Keratinocyte (primary cell): ENCODE measurements at places on chromosomes 13 and 19.

GRCh38 chr19:1810439-1811160 lies 1.5 kb downstream of the ATP8B3 start:
- DNase-seq: no peak

GRCh38 chr13:28744091-28744536 lies 25.3 kb upstream of the SLC46A3 start:
- DNase-seq: no peak

- no peak for DNase-seq
Observed at GRCh38 chr13:63631006-63631405, 2215.4 kb upstream of the PCDH20 start.

GRCh38 chr19:33393286-33394005 lies 19.9 kb downstream of the CEBPG start:
- DNase-seq: no peak

- DNase-seq: no peak
Observed at GRCh38 chr19:28313633-28314032, 899.3 kb downstream of the UQCRFS1 start.

DNA sequence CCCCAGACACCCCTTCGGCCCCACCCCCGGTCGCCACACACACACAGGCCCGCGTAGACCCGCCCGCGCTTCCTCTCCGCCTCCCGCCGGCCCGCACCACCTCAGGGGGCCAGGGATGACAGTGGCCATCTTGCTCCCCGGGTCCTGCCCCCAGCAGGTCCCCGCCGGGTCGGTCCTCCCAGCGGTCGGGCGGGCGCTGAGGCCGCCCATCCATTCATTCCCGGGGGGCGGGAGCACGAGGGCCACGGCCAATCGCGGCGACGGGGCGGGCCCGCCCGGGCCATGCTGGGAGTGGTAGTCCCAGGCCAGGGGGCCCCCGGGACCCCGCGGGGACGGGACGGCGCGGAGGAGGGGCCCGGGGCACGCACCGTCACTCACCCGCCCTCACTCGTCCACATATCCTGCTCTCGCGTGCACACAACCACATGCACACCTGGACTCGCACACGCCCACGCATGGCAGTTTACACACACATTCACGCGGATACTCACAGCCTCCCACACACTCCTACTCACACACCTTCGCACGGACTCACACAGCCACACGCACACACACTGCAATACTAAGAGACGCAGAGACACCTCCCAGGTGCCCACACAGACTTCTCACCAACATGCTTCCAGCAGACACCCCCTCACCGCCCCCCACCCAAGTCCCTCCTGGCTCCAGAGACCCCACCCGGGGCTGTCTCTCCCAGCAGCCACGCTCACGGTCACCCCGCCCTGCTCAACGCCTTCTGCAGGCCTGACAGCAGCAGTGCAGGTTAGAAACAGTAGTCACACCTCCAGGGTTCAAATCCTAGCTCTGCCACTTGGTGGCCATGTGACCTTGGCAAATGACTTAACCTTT lies at the start of gene DPF1:
DPF1 (minus strand) TSS at position 209 of the 849 bp plus-strand sequence; CDS start at position 129, 80 bp downstream.
- DNase-seq: peak; percentile 48
